EL (cell line): ENCODE measurements at places on chromosomes 7 and 10.

DNA sequence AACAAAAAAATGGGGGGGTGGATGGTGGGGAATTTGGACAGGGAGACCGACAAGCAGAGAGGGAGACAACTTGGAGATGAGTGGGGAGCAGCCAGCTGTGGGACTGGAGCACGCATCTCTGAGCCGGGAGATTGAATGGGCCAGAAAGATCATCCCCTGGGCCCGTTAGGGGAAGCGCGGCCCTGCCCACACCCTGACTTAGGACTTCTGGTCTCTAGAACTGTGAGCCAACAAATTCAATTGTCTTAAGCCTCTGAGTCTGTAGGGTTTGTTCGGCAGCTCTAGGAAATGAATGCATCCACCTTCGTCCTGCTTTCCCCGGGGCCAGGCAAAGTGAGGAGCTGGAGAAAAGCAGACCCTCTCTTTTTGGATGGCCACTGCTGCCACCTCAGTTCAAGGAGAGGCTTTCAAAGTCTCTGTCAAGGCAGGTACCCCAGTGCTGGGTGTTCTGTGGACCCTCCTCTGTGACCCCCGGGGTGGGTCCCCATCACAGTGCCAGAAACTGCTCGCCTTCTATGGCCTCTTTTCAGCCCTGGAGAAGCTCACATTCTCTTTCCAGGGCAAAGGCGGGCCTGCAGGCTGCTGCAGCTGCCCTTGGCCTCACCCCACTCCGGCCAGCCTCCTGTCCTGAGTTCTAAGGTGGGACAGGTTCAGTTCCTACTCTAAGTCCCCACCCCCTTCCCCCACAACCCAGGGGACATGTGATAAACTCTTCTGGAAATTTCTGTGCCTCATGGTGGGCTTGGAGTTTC lies 423.2 kb downstream of the RPS24 start:
- no peak for DNase-seq

GRCh38 chr10:132243141-132243540 lies 56.4 kb downstream of the DPYSL4 start:
- no peak for DNase-seq

DNA sequence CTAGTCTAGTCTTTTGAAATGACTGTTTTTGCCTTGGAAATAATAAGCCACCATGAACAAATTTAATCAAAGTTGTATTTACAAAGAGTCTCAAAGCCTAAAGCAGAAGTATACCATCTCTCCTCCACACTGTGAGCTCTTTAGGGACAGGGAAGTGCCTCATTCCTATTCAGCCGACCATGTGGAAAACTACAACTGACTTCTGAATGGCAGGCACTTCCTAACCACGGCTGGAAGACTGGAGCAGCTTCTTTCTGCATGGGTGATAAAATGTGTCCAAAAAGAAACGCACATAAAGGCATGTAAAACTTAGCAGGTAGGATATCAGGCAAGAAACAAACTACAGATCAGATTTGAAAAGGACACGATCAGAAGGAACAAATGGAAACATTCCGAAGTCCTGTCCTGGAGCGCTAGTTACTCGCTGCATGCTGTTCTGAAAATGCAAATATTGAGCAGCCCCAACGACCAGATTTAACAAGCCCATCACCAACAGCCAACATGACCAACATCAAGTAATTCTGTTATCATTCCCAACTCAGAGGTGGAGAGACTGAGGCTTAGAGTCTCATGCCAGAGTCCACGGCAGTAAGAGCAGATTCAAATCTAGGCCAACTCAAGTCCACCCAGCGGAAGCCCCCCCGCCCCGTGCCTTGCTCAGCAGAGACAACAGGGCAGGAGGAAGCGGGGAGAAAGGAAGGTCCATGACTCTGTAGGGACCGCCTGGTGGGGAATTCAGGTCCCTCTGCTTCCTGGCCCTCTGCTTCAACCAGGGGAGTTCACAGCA lies 26.5 kb downstream of the CTBP2 start:
- DNase-seq: no peak

DNA sequence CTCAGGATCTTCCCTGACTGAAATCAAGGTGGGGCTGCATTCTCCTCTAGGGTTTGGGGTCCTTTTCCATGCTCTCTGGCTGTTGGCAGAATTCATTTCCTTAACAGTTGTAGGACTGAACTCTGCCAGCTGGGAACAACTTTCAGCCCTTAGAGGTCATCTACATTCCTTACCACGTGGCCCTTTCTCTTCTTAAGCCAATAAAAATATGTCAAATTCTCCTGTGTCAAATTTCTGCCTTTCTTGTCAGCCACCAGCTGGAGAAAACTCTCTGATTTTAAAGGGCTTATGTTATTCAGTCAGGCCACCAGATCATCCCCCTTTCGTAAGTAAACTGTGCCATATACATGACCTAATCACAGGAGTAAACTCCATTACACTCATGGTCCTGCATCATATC lies 95.3 kb upstream of the IL6 start:
- no peak for DNase-seq

DNA sequence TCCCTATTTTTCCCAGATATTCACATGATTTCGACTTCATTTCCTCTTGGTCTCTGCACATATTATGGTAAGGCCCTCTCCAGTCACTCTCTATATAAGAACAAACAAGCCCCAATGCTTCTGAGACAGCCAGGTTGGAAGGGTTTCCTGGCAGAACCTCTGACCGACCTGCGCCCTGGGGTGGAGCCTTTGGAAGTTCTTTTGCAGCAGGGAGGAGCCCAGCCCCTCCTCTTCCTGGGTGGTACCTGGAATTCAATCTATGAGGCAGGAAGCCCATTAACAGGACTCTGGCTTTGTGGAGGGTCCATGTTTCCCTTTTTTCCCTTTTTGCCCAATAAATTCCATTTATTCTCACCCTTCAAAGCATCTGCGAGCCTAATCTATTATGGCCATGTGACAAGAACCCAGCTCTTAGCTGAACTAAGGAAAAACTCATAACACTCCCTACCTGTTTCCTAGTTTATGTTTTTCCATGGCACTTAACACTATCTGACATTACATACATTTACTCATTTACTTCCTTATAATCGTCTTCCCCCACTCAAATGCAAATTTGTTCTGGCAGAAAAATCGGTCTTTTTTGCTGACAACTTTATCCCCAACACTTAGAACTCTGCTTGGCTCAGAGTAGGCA lies 92.5 kb upstream of the FRMD4A start:
- DNase-seq: no peak

DNA sequence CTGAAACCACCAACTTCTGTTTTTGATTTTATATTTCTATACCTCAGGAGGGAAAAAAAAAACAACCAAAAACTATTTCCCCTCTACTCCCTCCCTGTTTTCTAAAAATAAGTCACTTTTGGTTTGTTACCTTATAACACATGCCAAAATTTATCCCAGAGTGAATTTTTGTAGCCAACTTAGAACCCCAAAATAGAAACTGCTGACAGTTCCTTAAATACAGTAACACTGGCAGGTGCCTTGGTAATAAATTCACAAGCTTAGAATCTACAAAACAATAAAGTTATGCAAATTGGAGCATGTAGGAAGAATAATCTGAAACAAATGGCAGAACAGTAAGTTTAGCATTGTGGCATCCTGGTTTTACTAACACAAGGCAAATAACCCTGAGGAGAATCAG lies 165.0 kb upstream of the HDAC9 start:
- DNase-seq: no peak

- no peak for DNase-seq
These were observed 3.5 kb downstream of the DGKB start for GRCh38 chr7:14899030-14899429.

- no peak for DNase-seq
These were observed 1.5 kb downstream of the GIGYF1 start for GRCh38 chr7:100692578-100692961.

GRCh38 chr10:77032188-77032570 lies 605.4 kb downstream of the KCNMA1 start:
- DNase-seq: no peak

- DNase-seq: no peak
These were observed 41.4 kb upstream of the NPFFR1 start for GRCh38 chr10:70324951-70325781.

GRCh38 chr10:106661767-106662140 lies 502.8 kb downstream of the SORCS1 start:
- DNase-seq: no peak

- no peak for DNase-seq
These were observed 62.0 kb upstream of the PODXL start for GRCh38 chr7:131618391-131618790.

- peak; percentile 68 for DNase-seq
These were observed 14.3 kb downstream of the EIF4EBP2 start for GRCh38 chr10:70418229-70418628.

DNA sequence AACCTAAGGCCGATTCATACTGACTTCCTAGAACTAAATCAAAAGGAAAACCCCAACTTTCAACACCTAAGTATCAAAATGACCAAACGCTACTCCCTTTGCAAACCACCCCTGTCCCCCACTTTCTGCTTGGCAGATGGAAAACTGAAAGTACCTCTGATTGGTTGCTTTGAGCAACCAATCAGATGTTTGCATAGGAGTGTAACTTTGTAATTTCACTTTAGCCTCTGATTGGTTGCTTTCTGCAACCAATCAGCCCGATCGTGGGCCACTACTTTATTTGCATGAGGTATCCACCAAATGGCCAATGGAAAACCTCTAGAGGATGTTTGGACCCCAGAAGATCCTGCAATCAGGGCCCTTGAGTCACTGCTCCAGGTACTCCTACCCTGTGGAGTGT lies 12.3 kb upstream of the SNX10 start:
- DNase-seq: no peak

GRCh38 chr10:103130910-103131309 lies 62.2 kb downstream of the NT5C2 start:
- DNase-seq: no peak

DNA sequence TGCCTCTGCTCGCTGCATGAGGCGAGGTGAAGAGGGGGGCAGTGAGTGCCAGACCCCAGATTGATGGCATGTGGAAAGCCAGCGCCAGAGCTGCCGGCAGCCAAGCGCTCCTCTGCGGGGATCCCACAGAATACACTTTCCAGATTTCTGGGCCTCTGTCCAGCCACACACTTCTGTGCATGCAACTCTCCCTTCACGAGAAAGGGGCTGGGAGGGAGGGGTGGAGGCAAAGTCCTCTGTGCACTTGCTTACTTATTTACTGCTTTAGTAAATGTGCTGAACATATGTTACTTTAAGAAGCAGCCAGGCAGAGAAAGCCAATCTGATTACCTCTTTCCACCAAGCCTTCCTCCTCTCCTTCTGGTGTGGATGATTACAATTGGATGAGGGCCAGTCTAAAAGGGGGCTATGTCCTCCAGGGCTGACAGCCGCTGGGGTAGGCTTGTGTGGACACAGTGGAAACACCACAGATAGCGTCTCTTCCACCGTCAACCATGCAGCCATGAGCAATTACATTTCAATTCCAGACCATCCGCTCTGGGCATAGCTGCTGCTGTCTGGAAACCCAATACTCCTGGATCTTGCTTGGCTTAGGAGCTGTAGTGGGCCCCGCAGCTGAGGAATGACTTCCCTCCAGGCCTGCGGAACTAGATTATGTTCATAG lies 322.8 kb upstream of the ANKRD30A start:
- DNase-seq: no peak

GRCh38 chr10:78570633-78571235 lies 498.0 kb upstream of the ZMIZ1 start:
- no peak for DNase-seq

- DNase-seq: no peak
These were observed 90.7 kb upstream of the TMEM26 start for GRCh38 chr10:61543831-61544230.

DNA sequence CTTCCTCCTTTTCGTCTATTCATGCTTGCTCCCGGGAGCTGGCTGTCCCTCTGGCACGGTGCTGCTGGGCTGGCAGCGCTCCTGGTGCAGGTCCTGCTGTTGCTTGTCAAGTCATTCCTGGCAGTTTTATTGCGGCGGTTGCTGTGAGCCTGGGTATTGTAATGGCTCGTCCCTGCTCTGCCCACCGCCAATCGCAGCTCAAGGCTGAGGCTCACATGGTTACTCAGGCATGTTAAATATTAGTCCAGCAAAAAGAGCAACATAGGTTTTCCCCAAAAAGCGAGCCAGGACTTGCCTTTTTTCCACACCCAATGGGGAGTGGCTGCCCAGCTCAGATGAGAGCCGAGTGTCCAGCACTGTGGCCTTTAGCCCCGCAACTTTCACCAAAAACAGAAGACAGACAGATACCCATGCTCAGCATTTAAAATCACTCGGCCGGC lies 492.9 kb upstream of the FOXK1 start:
- DNase-seq: no peak

GRCh38 chr7:44617225-44617890 lies 10.9 kb downstream of the OGDH start:
- peak; percentile 53 for DNase-seq

DNA sequence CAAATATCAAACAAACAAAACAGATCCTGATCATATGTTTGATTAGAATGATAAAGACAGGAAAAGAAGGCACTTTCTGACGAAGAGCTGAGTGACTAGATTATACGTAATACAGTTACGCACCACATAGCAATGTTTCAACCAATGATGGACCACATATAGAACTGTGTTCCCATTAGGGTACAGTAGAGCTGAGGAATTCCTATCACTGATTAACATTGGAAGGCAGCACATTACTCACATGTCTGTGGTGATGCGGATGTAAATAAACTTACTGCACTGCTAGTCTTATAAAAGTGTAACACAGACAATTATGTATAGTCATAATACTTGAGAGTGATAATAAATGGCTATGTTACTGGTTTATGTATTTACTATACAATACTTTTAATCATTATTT lies 98.3 kb downstream of the PTN start:
- no peak for DNase-seq

DNA sequence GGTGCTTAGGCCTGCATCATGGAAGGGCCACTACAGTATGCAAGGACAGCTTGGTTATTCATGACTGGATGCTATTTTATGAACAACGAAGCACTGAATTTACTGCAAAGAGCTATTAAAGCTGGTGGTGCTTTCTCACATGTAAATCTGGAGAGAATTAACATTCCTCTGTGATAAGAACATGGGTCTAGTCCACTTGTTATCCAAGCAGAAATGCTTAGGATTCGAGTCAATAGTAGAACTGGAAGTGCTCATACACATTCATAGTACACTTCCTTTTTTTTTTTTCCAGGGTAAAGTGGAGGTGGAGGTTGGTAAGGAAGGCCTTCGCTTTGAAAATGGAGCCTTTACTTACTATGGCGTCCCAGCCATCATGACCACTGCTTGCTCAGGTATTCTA lies 35.0 kb downstream of the CNNM1 start:
- peak; percentile 55 for DNase-seq

GRCh38 chr10:14408139-14408538 lies 77.4 kb upstream of the FRMD4A start:
- DNase-seq: no peak

GRCh38 chr10:6365384-6365783 lies 162.7 kb downstream of the PFKFB3 start:
- no peak for DNase-seq

GRCh38 chr7:102469972-102470825 lies 5.4 kb downstream of the LRWD1 start:
- no peak for DNase-seq
